ENCODE measurements at places on chromosomes 7 and 10.

DNA sequence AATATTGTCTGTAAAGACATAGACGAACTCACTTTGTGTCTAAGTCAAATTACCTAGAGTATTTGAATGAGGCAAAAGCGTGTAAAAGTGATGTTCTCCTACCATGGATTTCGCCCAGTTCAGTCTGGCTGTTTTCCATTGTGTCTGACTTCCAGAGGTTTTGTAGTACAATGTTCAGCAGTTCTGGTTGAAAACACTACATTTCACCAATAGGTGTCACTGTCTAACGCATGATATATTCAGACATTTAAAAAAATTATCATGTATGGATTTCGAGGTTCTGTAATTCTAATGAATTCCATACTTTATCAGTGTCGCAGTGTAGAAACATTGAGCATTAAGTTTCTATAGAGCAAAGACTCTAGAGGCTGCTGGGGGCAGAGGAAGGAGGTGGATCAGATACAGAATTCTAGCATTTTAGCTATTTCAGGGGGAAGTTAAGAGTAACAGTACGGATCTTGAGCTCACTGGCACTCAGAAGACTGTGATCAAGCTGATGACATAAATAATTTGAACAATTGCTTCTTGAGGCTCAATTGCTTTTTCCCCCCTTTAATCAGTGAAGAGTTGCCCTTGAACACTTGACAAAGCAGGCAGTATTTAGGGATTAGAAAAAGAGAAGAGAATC lies 196.9 kb upstream of the RHOBTB1 start:
- DNase-seq = no peak

DNA sequence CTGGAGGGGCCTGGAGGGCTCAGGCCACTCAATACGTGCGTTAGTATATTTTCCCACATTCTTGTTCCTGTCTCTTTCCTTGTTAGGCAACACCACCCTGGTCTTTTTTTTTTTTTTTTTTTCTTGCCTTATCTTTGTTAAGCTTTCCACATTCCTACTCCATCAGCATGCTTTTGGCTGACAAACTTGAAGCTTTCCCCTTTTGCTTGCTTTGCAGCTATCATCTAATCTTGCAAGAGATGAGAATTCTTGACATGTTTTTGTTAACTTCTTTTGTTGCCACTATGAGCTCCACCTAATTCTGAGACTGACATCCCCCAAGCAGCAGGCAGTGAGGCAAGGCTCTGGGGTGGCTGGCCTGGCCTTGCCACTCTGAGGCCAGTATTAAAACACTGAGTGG lies 52.5 kb upstream of the NRP1 start:
- DNase-seq = no peak

GRCh38 chr10:132185601-132186487 lies 904 bp upstream of the DPYSL4 start:
- peak; percentile 45 for DNase-seq

DNA sequence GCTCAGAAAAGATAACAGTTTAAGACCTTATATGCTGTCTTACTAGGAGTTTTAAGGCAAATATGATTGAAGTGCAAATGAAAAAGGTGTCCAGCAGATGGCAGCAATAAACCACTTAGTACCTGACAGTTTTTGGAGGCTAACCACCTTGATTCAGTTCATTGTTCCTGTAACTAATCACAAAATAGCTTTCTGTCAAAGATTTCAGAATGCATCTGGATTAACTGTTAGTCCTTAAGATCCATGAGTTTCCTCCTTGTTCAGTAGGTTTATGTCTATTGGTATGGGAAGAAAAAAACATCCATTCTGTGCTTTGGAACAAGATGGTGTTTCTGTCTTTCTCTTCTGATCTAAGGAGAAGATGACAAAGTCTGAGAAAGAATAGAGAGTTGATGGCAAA lies 46.6 kb downstream of the CCSER2 start:
- DNase-seq = peak; percentile 4

DNA sequence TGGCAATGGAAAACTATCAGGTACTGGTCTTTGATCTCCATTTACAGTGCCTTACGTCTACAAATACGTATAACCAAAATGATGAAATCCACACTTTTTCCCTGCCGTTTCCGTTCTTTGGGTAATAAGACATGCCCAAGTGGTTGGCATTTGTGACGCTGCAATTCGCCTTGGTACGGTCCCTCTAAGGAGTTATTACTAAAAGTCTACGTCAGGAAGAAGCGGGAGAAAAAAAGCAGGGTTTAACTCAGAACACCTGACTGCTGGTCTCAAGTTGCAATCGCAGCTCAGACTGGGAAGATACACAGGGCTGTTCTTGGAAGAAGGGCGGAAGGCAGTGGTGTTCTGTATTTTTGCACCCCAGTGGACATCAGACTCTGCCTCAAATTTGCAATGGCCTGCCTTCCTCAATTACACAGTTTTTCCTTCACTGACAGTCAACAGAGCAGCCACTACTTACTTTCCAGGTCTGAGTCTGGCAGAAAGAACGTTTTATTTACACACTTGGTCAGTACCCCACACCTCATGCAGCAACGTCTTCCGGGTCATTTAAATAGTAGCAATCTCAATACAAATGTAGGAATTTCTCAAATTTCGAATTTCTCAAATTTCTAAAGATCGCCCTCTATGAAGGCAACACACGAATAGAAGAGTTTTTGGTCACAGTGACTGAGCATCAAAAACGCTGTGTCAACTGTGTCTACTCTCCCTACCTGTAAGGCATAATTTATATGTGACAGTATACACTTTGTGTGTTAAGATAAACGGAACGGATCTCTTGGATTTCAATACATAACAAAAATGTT lies 2.1 kb downstream of the BAIAP2L1 start:
- no peak for DNase-seq

DNA sequence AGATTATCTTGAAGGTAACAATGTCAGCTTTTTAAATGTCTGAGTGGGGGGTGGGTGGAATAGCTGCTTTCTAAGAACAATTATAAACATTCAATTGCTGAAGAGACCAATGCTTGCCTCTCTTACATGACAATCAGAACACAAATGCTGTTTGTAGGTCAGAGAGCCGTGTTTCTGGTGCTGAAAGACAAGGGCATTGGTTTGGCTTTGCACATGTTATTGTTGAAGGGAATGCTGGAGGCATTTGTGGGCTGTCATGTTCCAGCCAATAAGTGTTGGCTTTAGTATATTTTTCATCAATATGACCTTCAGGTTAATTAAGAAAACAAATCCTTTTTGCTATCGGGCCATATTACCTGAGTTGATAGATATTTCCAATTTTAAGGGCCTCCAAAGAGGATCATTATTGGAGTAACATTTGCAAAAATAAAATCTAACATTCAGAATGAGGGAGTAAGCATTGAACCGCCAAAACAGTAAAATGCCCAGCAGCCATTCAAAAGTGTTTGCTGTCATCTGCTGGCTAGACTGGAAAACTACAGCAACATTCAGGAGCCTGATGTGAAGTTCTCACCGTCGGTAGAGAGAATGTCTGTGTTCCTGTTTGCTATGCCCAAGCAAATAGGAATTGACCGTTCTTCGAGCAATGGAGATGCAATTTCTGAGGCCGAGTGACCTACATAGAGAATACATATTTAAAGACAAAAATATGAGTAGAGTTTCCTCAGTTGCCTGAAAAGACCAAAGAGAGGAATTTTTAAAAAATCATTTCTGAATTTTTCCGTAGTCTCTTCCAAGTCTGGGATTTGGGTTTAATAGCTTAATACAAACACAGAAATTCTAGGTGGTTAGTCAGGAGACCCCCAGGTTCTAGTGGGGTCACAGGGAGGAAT lies 118.9 kb downstream of the APBB1IP start:
- DNase-seq = no peak

GRCh38 chr7:542713-543500 lies 23.3 kb upstream of the PDGFA start:
- no peak for DNase-seq

- no peak for DNase-seq
Observed at GRCh38 chr7:4803397-4804241, 28.2 kb downstream of the AP5Z1 start.

DNA sequence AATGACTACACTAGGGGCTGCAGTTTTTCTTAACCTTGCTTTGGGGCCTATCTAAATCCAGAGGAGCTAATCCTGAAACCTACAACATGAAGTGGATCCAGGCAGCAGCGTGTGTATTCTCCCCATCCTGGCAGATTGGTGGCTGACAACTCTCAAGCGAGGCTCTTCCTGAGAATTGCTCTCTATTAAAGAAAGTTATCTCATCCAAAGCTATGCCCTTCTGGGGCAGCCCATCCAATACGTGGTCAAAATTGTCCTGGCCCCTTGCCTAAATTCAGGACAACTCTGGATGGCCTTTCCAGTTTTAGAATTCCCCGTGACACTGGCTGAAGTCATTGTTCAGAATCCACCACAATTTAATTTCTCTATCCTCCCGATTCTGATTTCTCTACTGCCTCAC lies 66.1 kb downstream of the IQUB start:
- DNase-seq = no peak

GRCh38 chr7:29300649-29301048 lies 106.1 kb downstream of the CHN2 start:
- DNase-seq = no peak

DNA sequence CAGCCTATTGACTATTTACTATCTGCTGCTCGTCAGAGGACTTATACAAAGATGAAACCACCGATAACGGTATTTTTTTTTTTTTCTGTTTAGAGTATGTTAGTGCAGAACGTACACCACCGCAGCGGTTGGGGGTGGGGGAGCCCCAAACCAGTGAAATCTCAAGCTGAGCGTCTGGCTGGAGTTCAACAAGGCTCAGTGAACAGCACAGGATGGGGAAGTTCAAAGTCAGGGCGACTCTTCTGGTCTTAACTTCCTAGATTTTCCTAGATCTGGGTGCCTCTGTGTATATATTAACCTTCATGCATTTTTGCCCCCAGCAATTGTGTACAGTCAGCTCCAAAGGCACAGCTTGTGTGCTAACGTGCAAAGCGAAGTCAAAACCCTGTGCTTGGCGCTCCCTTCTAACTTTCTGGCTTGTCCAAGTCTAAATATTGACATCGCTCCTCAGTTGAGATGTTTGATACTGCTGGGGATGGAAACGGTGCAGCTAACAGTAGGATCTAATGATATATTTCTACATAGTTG lies 1.1 kb downstream of the RHOBTB1 start:
- no peak for DNase-seq

GRCh38 chr10:63318491-63318890 lies 147.3 kb downstream of the JMJD1C start:
- no peak for DNase-seq

- DNase-seq = no peak
Observed at GRCh38 chr7:125561006-125561405, 631.4 kb upstream of the POT1 start.

- DNase-seq = no peak
Observed at GRCh38 chr10:62707810-62708209, 96.7 kb upstream of the ADO start.

- no peak for DNase-seq
Observed at GRCh38 chr10:116809483-116810119, 39.7 kb upstream of the ENO4 start.

- no peak for DNase-seq
Observed at GRCh38 chr7:85508642-85509410, 322.0 kb upstream of the SEMA3D start.

GRCh38 chr7:158863611-158864506 lies 7.5 kb downstream of the DYNC2I1 start:
- DNase-seq = peak; percentile 17

GRCh38 chr7:103996639-103997038 lies 7.2 kb upstream of the RELN start:
- DNase-seq = no peak

DNA sequence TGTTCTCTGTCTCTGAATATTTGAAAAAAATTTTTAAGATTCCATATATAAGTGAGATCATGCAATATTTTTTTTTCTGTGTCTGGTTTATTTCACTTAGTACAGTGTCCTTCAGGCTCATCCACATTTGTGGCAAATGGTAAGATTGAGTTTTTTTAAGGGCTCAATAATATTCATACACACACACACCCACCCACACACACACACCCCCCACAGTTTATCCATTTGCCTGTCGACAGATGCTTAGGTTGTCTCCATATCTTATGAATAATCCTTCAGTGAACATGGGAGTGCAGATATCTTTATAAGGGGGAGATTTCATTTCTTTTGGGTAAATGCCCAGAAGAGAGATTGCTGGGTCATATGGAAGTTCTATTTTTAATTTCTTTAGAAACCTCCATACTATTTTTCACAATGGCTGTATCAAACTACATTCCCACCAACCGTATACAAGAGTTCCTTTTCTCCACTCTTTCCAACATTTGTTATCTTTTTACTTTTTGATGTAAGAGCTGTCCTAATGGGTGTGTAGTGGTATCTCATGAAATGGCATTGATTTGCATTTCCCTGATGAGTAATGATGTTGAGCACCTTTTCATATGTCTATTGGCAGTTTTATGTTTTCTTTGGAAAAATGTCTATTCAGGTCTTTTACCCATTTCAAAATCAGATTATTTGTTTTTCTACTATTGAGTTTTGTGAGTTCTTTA lies 35.0 kb downstream of the AUTS2 start:
- no peak for DNase-seq

DNA sequence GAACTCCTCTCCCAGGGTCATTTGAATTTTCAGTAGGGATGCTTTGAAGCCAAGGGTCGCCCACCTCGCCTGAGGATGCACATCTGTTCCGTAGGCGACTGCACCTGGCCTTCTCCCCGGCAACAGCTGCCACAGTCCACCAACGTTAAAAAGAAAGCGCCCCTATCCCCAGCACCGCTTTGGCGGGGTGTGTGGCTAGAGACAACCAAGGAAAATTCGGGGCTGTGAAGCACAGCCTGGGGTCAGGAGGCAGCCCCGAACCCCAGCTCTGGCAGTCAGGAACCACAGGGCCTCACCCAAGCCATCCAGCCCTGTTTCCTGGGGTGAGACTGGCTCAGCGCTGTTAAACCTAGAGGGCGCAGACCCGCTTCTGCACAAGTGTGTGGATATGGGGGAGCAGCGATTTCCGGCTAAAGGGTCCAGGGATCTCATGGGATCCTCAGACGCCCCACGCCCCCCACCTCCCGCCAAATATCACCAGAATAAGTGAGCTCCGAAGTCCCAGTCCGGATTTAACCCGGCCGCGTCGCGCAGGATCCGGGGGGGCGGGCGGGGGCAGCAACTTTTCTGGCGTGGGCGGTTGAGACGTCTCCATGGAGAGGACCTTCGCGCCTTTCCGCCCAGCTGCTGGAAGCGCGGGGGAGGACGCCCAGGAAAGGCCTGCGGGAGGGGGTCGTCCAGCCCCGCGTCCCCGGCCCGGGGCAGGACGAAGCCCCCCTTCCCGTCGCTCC lies 822 bp downstream of the ZC3HAV1L start:
- DNase-seq = no peak

- no peak for DNase-seq
Observed at GRCh38 chr10:61781969-61782403, 119.3 kb downstream of the CABCOCO1 start.

- no peak for DNase-seq
Observed at GRCh38 chr7:131111081-131111576, 216.5 kb upstream of the MKLN1 start.

- no peak for DNase-seq
Observed at GRCh38 chr10:11440250-11441150, 170.9 kb downstream of the USP6NL start.

DNA sequence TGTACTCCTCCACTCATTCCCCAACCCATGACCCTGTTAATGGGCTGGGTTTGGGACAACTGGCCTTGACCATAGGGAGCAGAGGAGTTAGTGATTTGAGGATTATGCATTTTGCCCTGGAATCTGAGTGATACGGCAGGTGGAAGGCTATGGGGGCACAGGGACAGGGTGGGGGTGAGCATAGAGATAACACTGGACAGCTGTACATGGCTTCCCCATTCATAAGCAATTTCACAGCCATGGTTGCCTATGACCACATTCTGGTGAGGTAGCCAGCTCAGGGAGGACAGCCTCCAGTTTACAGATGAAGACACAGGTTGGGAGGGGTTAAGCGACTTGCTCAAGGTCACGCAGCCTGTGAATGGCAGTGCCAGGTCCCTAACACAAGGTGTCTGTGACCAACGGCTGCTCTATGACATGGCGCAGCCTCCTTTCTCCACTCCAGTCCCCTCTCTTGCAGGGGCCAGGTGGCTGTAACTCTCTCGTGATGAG lies 319.5 kb downstream of the PLXNA4 start:
- no peak for DNase-seq

All from T-helper 9 cell (primary cell).